ENCODE measurements at places on chromosomes 12 and 14.

- no peak for DNase-seq
Measured at GRCh38 chr12:92949466-92949865, 20.4 kb upstream of the EEA1 start.

DNA sequence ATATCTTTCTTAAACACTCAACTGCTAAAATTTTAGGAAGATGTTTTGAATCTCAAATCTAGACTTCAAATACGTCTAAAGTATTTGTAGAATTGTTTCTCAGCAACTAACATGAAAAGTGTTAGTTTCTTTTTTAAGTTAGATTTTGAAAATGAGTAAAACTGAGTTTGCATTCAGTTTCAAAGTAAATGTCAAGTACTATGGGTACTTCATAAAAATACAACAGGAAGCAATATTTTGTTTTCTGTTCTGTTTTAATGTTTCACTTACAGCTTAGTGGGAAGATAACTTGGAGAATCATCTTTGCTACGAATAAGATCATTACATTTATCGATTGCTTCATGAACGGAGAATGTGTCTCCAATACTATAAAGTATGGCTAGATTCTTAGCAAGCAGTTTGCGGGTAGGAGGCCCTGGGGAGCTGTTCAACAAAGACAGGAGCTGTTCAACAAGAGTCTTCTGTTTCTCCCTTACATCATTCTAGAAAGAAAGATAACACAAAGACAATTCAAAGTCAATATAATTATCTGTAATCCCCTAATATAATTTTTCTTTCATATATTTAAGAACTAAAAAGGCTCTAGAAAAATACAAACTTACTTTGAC, 20.2 kb downstream of the HEATR5A start:
- no peak for DNase-seq

- DNase-seq = no peak
Measured at GRCh38 chr14:29370024-29370423, 557.6 kb downstream of the PRKD1 start.

DNA sequence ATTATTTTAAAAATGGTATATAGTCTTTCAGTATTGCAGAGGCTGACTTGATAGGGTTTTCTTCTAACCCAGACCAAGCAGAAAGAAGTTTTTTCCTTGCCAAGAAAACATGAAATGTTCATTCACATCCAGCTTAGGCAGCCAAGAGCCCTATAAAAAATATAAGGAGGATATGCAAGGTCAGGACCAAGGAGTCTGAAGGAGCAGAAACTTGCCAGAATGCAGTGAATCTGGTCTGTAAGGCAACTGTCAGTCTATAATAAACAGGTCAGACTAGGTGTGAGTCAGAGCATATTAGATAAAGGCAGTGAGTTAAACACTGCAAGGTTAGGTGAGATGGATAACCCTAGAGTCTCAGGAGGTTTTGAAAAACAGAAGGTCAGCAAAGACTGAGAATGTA, 645.5 kb downstream of the C12orf50 start:
- DNase-seq = no peak

- DNase-seq = no peak
Measured at GRCh38 chr12:94372461-94372860, 87.2 kb downstream of the CEP83 start.

- no peak for DNase-seq
Measured at GRCh38 chr12:16008421-16008824, 97.3 kb downstream of the DERA start.

DNA sequence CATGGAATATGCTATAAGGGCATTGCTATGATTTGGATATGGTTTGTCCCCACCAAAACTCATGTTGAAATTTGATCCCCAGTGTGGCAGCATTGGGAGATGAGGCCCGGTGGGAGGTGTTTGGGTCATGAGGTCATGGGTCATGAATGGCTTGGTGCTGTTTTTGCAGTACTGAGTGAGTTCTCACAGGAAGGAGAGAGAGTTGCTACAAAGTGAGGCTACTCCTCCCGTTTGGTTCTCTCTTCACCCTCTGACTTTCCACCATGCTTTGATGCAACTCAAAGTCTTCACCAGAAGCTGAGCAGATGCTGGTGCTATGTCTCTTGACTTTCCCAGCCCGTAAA, 388.1 kb upstream of the TMPO start:
- no peak for DNase-seq

DNA sequence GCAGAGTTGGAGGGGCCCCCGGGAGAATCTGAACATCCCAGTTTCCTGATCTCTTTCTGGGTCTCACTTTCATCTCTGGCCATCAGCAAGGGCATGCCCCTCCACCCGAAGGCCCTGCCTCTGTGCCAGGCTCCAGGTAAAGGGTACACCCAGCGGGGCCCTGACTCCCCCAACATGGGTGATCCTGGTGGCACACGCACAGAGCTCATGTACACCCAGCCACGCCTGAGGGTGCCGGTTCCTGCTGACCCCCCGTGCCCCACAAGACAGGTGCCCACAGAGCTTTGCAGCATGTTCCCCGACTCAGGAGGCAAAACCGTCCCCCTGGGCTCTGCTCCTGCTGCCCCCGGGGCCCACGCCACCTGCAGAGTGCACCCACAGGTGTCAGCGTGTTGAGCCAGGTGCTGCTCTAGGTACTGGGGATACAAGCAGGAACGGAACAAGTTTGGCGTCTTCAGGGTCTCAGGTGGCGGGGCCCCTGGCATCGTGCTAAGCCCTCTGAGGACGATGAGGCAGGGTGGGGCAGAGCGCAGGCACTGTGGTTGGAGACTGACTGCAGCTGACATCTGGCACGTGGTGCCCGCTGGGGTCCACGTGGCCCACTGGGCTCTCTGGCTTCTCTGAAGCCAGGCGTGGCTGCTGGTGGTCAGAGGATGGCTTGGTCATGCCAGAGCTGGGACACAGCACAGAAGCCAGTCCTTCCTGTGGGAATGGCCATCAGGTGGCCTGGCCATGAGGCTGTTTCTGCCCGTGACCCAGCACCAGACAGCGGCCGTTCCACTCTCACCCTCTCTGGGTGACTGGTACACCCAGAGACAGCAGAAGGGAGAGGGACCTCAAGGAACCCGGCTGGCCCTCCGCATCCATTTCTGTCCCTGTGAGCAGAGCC, 13.8 kb downstream of the BAG5 start:
- no peak for DNase-seq

DNA sequence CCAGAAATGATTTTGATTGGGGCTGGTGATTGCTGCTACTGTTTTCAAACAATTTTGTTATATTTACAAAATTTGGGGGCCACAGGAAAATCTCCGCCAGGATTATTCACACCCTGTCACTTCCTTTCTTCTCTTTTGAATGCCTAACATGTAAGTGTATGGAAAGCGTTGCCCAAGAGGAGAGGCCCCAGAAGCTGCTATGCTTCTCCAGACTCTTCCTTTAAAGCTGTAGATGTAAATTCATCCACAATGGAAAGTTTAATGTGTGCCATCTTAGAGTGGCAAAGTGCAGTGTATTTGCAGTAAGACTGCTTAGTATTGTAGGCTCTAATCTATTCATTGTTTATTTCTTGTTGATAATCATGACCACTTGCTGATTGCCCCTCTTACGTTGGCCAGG, 136.7 kb upstream of the LRIG3 start:
- DNase-seq = no peak

DNA sequence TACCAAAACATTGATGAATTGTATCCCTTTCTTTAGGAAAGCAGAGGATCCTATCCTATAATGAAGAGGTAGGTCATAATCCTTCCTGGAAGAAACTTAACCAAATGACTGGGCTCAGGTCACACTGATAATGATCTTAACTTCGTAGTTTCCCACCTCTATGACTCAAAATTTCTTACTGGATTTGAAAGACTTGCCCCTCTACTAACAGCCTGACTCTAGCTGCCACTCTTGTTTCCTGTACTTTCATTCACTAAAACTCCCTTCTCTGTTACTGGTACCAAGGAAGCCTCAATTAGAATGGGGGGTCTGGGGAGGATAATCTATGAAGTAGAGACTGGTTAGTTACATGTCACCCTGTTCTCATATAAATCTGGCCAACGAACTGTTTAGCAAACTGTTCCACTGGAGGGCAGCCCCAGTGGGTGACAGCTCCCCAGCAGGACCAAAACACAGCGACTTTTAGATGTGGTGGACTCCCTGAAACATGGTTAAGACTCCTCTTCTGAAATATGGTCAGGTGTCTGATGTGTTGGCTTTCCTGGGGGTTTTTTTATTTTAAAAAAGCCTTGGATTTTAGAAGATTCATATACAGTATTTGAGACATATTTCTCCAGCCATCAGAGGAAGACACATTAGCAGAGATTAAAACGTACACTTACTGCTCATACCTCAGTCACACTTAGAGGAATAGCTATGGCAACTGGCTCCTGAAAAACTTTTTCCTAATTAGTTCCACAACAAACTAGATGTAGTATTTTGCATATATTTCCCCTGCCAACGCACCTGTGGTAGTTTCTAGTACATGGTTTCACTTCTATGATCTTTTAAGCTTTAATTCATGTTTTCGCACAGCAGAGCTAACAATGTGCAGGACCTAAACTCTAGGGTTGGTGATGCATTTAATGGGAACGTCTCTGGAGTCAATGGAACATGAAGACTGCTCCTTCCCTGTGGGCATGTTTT, 72.3 kb downstream of the ACADS start:
- no peak for DNase-seq

GRCh38 chr14:21162081-21162480, 6.2 kb upstream of the OR5AU1 start:
- no peak for DNase-seq

GRCh38 chr14:38752750-38753149, 350.3 kb downstream of the SEC23A start:
- DNase-seq = no peak

DNA sequence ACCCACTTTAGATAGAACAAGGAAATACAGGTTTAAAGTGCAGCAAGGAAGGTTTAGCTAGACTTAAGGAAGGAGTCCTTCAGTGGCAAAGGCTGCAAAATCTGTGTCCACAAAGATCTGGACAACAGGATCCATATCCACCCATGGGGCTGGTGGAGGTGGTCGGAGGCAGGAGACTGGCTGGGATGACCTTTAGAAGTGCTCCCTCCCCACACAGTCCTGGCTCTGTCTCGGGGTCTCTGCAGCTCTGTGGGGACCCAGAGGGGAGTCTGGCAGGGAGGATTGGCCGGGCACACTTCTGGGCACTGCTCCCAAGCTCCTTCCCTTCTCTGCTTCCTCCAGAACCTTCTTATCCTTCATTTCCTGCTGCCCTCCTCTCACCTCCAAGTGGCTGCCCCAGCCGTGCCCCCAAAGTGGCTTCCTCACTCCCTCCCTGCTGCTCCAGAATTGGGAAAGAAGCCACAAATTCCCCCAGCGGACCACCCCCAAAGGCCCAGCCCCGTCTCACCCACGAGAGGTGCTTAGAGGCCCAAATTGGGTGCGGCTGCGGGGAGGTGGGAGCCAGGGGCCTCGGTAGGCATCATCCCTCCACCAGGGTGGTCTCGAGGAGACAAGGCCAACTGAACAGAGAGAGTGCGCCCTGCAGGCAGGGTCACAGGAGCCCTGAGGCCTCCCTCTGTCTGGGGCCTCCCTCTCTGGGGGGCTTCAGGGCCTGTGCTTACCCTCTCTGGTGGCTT, 21.9 kb upstream of the PGF start:
- no peak for DNase-seq

- DNase-seq = no peak
Measured at GRCh38 chr12:84161296-84161695, 751.3 kb downstream of the SLC6A15 start.

DNA sequence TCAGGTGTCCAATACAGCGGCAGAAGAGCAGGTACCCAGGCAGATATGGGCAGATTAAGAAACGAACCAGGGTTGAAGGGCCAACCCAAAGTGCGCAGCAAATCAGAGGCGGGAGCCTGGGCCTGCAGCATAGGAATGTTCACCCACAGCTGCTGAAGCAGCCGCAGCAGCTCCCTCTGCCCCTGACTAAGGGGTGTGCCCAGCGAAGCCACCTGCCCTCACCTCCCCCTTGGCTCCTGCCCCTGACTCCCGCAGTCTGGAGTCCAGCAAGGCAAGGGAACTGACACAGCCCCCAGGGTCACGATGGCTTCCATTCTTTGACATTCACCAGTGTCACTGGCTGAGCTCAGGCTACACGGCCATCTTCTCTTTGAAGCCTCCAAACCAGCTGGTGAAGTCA, 27.3 kb upstream of the ZFP36L1 start:
- no peak for DNase-seq

- no peak for DNase-seq
Measured at GRCh38 chr14:76125511-76125910, 26.2 kb upstream of the GPATCH2L start.

DNA sequence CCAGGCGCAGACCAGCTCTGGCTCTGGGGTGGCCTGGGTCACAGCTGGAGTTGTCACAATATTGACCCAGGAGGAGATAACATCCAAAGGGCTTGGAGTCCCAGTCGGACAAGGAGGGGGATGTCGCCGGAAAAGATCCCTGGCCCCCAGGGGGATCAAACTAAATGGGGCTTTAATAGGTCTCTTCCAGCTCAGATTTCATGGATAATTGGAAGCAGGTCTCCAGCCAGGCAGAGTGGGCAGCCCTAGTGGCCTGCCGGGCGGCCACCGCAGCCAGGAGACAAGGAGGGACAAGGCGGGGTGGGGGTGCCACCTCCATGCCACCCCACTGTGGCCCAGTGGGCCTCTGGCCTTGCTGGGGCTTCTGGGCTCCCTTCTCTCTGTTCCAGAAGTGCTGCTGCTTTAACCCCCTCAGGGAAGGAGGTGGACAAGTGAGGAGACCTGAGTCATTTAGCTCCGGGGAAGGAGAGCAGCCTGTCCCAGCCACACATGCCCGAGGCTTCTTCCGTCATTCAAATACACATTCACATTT, 23.1 kb upstream of the PGF start:
- no peak for DNase-seq

DNA sequence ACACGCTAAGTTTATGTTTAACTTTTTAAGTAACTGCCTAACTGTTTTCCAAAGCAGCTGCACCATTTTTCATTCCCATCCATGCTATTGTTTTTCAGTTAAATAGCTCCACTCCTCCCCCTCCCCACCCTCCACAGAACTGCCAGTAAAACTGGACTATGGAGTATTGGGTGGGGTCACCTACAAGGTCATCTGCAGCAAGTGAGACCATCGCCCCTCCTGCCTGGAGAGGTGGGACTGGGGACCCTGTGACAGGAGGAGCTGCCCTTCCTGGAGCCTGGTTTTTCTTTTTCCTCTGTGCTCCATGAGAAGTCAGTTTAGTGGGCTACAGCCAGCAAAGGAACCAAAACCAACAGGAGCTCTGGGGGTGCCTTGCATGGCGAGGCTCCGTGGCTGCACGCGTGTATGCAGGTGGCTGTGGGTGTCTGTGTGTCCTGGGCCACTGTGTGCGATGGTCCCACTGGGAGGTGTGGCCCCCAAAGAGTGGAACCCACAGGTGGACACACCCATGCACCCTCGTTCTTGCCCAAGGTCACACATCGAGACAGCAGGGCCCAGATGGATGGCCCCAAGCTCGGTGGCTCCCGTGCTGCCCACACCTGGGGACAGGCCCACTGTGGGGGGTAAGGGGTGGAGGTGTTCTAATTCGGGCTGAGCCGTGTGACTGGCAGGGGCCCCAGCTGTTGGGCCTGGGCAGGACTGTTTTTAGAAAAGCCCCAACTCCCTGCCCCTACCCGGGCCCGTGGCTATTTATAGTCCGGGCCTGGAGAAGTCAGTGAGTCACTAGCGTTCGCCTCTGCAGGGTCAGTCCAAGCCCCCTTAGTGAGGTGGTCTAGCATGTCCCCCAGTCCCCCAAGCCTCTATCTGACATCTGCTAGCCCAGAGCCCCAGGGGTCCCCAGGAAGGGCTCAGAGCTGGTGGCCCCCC, 2.3 kb upstream of the ADSS1 start:
- DNase-seq = no peak

GRCh38 chr12:13044906-13045299, 722 bp downstream of the FAM234B start:
- no peak for DNase-seq

All from right renal cortex interstitium (tissue), 3 donors.